Activated T-helper 1 cell treated with Interleukin-2 at 50 U/mL for 16 hours (primary cell): ENCODE measurements at places on chromosomes 16 and 17.

GRCh38 chr17:37708008-37708615, 36.7 kb downstream of the HNF1B start:
- DNase-seq, result no peak

DNA sequence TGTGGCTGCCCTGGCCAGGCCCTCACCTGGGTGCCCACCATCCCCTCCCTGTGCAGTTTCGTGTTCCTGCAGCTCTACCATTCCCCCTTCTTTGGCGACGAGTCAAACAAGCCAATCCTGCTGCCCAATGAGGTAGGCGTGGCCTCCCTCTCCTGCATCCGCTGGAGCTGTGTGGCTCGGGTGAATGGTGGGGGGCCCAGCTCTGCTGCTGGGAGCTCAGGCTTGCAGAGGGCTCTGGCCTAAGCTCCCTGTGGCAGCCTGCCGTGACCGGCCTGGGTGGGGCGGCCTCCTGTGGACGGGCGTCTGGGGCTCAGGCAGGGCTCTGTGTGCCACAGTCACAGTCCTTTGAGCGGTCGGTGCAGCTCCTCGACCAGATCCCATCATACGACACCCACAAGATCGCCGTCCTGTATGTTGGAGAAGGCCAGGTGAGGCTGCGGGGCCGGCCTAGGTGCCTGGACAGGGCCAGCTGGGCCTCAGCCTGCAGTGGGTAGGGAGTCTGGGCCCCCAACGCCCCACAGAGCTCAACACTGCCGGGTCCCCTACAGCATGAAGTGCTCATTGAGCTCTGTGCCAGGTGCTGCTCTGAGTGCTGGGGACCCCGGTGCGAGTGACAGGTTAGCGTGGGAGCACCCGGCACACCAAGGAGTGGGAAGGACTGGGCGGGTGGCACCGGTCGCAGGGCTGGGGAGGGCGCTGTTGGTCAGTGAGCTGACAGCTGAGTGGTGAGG, 37.3 kb downstream of the TSC2 start:
- no peak for DNase-seq

- DNase-seq, result peak; percentile 85
Observed at GRCh38 chr16:11232852-11233726, 22.9 kb downstream of the SOCS1 start.

- no peak for DNase-seq
Observed at GRCh38 chr17:58005031-58005727, 1.9 kb downstream of the SRSF1 start.

- no peak for DNase-seq
Observed at GRCh38 chr17:44766409-44767038, 7.7 kb downstream of the ADAM11 start.

DNA sequence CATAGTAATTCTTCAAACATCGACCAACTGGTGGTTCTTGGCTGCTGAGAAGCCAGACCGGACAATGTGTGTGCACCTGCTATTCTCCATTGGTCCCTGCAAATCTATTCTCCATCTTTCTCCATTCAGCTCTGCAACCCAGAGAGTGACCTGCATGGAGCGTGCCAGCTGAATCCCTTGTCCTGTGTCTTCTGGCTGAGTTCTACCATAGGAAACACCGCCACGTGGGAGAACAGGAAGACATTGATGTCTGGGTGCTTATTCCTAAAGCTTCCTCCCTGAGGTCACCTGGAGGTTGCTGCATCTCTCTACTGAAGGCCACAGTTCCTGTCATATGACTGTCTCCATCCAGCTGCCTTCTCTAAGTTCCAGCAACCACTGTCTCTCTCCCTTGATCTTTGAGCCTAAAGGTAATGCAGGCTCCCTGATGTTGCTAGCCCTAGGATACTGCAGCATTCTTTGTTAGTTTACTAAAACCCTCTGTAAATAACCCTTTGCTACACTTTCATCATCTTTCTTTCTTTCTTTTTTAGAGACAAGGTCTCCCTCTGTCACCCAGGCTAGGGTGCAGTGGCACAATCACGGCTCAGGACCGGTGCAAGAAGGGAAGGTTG, 10.6 kb upstream of the SMG1 start:
- DNase-seq, result no peak

GRCh38 chr16:77408607-77409006, 26.2 kb downstream of the ADAMTS18 start:
- DNase-seq, result no peak

- DNase-seq, result no peak
Observed at GRCh38 chr17:72458301-72458700, 337.5 kb downstream of the SOX9 start.

DNA sequence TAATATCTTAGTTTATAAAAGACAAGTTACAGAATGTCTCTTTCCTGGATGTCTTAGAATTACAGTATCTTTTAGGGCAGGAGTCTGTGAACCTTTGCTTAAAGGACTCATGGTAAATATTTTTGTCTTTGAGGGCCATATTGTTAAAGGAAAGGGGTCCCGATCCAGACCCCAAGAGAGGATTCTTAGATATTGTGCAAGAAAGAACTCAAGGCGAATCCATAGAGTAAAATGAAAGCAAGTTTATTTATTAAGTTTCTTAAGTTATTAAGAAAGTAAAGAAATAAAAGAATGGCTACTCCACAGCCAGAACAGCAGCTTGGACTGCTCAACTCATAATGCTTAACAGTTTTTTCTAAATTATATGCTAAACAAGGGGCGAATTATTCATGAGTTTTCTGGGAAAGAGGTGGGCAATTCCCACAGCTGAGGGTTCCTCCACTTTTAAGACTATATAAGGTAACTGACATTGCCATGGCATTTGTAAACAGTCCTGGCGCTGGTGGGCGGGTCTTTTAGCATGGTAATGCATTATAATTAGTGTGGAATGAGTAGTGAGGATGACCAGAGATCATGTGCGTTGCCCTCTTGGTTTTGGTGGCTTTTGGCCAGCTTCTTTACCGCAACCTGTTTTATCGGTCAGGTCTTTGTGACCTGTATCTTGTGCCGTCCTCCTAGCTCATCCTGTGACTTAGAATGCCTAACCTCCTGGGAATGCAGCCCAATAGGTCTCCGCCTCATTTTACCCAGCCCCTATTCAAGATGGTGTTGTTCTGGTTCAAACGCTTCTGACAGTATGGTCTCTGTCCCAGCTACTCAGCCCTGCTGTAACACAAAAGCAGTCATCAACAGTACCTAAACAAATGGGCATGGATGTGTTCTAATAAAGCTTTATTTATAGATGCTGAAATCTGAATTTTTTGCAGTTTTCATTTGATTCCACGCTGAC, 53.2 kb downstream of the BMERB1 start:
- DNase-seq, result no peak

GRCh38 chr17:64402469-64402868, 11.8 kb upstream of the PECAM1 start:
- DNase-seq, result no peak

DNA sequence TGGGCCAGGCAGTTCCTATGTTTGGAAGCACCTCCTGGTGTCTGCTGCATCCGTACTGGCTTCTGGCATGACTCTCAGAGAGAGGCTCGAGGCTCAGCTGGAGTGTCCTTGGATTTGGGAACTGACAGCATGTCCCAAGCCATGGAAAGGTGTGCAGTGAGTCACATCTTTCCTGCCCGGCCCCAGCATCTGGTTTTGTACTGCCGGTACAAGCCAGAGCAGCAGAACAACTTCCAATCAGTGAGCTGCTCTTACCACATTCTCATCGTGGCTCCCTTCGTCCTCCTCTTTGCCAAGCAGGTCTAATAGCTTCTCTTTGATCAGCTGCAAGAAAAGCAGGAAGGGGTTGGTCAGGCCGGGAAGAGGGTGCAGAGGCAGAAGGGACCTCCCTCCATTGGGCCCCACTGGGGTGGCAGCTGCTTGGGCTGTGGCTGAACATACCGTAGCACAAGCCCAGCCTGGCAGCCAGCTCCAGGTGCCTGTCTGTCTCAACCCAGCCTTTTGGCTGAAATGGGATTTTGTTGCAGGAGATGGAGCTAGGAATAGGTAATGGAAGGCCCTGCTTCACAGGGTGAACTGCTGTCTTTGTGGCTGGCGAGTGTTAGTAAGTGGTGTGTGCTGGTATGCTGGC, 24.2 kb downstream of the SPACA3 start:
- no peak for DNase-seq

DNA sequence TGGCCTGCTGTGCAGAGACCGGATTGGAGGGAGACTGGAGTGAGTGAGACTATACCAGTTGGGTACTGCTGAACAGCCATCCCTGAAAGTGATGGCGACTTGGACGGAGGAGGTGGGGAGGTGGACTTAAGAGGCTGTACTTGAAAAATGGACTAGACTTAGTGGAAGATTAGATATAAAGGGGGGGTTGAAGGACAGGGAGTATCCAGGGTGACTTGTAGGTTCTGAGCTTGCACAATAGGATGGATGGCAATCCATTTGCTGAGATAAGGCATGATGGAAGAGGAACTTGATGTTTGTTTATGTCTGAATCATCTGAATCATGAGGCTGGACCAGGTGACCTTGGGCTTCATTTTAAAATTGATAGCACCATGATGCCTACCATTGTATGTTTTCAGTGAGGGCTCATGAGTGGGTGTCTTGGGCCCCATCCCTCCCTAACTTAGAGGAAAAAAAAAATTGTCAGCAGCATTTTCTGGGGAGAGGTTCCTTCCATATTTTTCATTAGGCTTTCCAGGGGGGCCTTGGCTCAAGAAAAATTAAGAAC, 41.2 kb downstream of the PRKCA start:
- no peak for DNase-seq

GRCh38 chr17:40471846-40472732, 28.8 kb downstream of the IGFBP4 start:
- no peak for DNase-seq

GRCh38 chr17:18859256-18859655, 1.3 kb downstream of the PRPSAP2 start:
- no peak for DNase-seq

DNA sequence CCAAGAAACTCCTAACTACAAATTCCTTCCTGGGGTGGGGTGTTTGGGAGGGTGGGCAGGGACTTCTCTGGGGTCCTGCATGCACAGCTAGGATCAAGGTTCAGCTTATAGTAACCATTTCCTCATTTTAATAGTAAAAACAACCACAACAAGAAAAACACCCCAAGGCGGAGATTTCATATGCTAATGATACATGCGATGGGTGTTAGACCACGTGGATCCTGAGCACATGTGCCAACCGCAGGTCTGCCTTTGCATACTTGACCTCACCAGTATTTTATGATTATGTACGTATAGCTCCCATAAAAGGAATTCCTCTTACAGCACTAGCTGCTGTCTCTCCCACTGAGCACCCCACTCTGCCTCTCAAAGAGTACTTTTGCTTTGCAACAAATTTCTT, 1.9 kb downstream of the KRTAP4-11 start:
- DNase-seq, result no peak

DNA sequence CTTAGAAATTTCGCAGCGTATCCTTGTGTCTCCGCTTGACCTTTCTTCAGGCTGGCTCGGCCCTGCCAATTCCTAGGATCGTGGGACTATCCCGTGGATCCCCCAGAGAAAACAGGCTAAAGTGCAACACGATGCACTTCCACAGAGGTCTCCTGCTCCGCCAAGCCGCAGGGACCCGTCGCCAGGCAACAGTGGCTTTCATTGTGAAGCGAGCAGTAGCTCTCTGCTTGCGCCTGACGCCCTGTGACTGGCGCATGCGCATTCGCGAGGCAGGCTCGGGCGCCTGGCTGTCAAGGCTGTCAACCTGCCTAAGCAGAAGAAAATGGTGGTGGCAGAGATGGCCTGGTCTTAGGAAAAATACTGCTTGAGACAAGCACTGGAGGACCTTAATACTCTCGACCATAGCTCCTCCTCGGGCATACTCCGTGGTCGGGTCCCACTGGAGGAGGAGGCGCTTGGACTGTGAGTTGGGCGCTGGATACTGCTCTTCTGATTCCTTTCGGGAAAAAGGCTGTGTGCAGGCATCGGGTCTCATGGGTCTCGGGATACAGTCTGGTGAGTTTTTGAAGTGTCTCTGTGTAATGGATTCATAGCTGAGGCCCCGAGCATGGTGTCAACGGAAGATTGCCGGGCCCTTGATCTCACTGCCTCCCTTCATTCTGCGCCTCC, 2336.1 kb downstream of the TP53TG3F start:
- no peak for DNase-seq

DNA sequence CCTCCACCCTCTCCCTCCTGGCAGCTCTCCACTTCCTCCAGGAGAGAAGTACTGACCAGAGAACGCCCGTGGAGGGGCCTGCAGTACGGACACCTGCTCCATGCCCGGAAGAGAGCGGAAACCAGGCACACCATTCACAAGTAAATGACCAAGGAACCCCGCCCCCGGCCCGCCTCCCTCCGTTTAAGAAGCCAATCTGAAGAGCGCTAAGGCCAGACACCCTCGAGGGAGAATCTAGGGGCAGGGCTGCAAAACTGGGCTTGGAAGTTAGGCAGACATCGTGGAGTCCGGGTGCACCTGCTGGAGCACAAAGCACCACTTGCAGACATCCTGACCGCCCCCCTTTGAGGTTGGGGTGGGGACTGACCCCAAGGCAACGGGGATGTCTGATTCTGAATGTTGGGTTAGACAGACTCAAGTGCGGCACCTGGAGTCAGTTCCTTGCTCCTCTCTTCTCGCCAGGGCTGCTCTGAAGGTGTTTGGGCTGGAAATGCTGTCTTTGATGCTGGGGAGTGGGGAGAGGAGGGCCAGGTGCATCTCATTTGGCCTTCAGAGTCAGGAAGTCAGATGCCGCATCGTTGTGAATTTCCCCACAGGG, 964 bp upstream of the FAAP100 start:
- DNase-seq, result peak; percentile 61

- DNase-seq, result no peak
Observed at GRCh38 chr17:67216578-67217320, 28.2 kb downstream of the HELZ start.

- no peak for DNase-seq
Observed at GRCh38 chr17:50797135-50797810, 30.0 kb upstream of the ANKRD40CL start.

DNA sequence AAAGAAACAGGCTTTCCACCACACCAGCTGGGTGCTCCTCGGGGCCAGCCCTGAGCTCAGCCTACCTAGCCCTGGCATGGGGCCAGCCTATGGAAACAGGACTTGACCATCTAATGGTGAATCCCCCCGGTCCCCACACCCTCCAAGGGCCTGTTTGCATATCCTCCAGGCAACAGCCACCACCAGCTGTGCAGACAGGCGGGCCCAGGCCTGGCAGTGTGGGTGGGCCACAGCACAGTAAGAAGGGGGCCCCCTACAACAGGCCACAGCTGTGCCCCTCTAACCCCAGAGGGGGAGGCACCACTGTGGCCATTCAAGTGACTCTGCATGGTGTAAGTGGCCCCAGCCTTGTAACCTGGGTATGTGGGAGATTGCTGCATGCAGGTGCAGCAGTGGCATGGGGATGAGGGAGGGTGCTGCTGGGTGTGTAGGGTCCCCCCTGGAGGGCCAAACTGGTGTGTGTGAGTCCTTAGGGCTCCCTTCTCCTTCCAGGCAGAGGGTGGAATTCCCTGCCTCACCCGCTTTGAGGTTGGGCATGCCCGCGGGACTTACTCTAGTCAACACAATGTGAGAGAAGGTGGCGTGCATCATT, 148.2 kb downstream of the C16orf78 start:
- DNase-seq, result no peak

DNA sequence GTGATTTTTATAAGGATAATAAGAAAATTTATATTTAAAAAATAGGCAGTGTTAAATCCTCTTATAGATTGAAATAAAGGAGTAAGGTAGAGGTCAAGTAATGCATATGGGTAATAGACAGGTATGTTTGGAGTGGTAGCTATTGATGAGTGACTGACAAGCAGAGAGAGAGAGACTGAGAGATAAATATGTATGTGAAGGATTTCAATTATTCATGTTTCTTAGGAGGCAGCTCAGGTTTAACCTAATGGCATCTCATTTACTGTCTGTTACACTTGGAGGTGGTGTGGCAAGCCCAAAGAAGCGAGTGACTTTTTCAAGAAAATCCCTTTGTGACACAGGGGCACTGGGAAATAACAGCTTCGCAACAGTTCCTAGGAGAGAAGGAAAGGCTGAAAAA, 120.2 kb downstream of the KIF2B start:
- no peak for DNase-seq
